NCI-H1048 (cell line): ENCODE measurements at places on chromosomes 7 and 10.

DNA sequence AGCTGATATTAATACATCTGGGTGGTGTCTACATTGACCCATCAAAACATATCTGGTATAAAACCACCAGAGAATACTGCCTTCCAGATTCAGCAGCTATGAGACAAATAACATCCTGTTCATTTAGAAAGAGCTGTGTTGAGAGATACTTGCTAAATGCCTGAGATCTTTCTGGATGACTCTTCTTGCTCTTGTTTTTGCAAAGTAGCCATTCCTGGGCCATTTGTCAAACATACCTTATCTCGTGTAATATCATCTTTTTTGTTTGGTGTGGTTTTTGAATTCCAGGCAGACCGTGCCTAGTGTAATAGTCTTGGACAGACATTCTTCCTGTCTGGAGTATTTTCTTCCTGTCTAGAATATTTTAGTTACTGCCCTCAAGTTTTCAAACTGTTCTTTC is 74.7 kb upstream of the PRR15 start:
- no peak for DNase-seq

DNA sequence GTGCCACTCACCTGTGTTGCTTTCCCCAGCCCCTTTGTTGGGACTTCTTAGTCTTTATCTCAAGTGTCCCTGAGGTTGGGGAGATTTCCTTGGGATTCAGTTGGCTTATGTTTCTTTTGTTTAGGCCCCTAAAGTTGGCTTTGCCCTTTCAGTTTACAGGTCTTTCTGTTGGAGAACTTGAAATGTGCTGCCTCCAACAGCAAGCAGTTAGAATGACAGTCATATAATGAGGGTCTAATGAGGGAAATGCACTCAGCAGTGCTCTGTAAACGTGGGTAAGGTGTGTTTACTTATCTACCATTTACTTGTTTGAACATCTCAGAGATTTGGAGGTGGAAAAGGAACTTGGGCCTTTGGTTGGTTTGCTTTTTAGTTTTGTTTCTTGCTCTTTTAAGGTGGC is 191.4 kb upstream of the STK17A start:
- no peak for DNase-seq

GRCh38 chr10:12432402-12433189 is 83.2 kb downstream of the CAMK1D start:
- DNase-seq, result no peak

GRCh38 chr7:20172736-20173334 is 44.3 kb downstream of the MACC1 start:
- DNase-seq, result no peak

GRCh38 chr7:142308326-142308725 is 50.5 kb upstream of the PRSS58 start:
- DNase-seq, result no peak

- DNase-seq, result no peak
Observed at GRCh38 chr7:43465581-43466554, 117.0 kb upstream of the STK17A start.

GRCh38 chr10:62475551-62475950 is 101.4 kb downstream of the ZNF365 start:
- no peak for DNase-seq

DNA sequence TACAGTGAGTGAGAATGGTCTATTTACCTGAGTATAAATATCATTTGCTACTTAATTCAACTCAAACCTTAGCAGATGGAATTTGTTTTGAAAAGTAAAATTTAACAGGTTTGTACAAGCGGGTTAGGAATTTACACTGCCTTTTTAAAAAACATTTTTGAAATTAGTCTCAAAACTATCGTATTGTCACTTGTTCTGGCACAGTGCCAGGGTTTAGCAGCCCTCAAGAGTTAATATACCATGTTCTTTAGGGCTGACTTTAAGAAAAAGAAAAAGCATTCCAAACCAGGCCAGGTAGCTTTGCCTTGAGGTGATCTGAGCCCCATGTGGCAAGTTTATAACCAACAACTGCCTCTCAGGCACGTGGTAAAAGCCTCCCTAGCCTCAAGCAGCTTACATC is 17.8 kb downstream of the CCNJ start:
- no peak for DNase-seq

GRCh38 chr7:42494736-42495135 is 257.7 kb upstream of the GLI3 start:
- DNase-seq, result no peak

- no peak for DNase-seq
Observed at GRCh38 chr7:18425227-18425626, 70.3 kb upstream of the HDAC9 start.

GRCh38 chr10:12466704-12467305 is 117.5 kb downstream of the CAMK1D start:
- DNase-seq, result no peak

GRCh38 chr10:6647811-6648526 is 67.9 kb upstream of the PRKCQ start:
- DNase-seq, result peak; percentile 11

DNA sequence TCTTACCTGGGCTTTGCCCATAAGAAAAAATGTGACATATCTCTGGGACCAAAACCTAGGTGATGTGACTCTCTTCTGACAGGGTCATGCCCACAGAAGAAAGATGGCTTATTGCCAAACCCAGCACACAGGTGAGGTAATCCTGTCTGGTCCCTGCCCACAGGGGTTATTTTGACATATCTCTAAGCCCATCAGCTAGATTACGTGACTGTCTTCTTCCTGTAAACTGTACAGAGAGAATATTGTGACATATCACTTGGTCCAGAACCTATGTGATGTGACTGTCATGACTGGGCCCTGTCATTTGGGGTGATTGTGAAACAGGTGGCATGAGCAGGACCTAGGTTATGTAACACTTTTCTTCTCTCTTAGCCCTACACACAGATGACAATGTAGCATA is 48.8 kb upstream of the ZNF680 start:
- no peak for DNase-seq

DNA sequence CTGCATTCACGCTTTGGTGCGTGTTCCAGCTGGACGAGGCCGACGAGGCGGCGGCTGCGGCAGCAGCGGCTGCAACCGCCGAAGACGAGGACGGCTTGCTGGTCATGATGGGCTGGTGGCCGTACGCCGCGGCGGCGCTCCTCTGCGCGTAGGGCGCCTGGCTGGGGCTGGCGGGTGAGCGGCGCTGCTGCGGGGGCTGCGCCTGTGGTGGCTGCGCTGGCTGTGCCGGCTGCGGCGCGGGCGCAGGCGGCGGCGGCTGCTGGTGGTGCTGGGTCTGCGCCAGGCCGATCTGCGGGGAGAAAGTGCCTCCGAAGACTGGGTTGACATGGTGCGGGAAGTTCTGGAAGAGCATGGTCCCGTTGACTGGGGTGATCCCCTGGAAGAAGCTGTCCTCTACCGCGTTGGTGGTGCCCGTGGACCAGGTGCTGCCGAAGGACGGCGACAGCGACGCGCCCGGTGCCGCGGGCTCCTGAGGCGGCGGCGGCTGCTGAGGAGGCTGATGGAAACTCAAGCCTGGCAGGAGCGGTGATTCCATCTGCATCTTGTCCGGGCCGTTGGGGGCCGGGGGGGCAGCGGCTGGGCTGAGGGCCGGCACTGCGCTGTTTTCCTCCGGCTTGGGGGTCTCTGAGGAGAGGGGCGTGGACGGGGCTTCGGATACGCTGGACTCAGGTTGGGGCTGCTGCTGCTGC is 51.1 kb downstream of the CPEB3 start:
- DNase-seq, result no peak

GRCh38 chr10:28925121-28925663 is 247.9 kb downstream of the BAMBI start:
- DNase-seq, result no peak

GRCh38 chr7:20063644-20064043 is 153.5 kb downstream of the MACC1 start:
- DNase-seq, result no peak

DNA sequence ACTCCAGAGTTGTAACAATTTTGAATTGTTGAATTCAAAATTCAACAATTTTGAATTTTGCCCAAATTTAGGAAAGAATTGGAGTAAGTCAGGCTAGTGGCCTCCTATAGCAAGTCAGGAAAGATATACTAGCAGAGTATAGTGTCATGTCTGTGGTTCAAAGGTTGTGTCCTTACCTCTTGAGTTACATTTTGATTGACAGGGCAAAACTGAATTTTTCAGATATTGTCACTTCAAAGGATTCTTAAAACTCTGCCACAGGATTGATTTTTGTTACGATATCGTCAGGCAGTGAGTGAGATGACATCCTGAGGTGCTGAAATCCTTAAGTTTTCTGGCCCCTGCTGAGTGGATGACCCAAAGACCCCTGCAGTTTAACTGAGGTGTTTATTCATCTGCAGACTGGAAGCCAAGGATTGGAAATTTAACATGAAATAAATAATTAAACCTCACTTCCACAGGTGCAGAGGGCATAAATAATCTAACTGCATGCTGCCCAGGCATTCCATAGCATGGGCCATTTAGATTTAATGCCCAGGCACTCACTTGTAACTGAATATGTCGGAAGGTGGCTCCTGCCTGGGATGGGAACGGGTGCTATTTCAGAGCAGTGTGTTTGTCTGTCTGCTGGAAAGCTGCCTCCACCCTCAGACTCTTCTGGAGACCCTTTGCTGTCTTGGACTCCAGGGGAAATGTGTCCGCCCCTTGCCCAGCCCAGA is 50.8 kb downstream of the RBM20 start:
- no peak for DNase-seq

GRCh38 chr10:116126239-116126638 is 146.8 kb downstream of the GFRA1 start:
- no peak for DNase-seq

- no peak for DNase-seq
Observed at GRCh38 chr10:109306698-109307097, 616.6 kb downstream of the XPNPEP1 start.
